Activated CD4-positive, alpha-beta T cell treated with anti-CD3 and anti-CD28 coated beads, Interleukin-10, Interleukin-2, amounts not matched to agents 100 ng/mL and 50 ng/mL, durations not matched to agents 16 hours and 8 hours (primary cell): ENCODE measurements at places on chromosomes 5 and 9.

DNA sequence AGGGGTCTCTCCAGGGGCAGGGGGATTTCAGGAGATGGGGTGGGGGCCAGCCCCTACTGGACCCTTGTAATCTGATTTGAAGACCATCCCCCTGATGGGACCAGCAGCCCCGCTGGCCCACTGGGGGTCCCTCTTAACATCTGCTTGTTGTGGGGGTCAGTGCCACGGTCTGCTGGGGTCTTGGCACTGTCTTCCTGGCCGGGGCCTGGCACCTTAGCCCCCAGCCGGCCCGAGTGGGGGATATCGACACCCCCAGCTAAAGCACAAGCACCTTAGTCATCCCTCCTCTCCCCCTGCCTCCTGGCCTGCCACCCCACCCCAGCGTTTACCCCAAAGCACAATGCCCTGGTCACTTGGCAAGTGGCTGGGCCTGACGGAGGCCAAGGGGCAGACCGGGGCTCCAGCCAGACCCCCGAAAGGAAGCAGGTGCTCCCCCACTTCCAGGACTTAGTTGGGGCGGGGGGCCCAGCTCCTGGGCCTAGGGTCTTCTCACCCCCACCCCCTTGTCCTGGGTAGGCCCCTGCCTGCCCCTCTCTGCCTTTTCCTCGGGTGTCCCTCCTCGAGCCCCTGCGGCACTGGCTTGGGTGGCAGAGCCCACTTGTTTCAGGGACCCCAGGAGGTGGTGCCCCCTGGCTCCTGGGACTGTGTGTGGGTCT lies 1.4 kb upstream of the NFX1 start:
- no peak for DNase-seq

- peak; percentile 46 for DNase-seq
Observed at GRCh38 chr9:4298255-4299004, 1.4 kb downstream of the GLIS3 start.

DNA sequence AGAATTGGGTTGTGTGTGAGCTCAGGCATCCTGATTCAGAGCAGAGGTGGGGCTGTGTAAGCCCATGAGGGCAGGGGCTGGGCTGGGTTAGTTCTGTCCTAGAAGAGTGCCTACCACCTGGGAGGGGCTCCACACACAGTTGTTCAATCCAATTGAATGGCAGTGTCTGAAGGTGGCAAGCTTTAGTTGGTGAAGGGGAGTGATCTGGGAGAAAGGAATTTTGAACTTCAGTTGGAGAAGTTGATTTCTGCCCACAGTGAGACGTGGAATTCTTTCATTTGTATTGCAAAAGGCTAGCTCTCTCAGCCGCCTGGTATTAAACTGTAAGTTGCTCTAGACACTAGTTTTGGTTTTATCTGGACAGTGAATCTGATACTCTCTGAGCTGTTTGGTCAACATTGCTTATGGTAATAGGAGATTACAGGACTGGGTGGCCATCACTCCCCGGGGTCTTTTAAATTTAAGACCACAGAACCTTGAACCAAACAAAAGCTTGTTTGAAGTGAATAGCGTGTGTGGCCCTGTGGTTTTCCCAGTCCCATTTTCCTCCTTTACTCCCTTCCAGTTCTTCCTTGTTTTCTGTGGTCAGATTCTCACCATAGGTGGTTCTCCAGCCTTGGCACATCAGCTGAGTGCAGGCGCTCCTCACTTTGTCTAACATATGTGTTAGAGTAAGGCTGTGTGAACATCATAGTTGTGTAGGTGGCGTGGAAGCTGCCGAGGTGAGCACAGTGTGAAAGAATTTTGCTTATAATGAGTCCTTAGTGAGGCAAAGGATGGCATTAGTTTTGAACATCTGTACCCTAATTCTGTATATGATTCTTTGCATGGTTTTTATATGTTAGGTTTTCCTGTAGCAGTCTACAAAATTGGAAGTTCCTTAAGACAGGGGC lies 78.0 kb downstream of the ARHGAP26 start:
- DNase-seq = no peak

GRCh38 chr5:83470526-83471404 lies 779 bp upstream of the VCAN start:
- DNase-seq = no peak

DNA sequence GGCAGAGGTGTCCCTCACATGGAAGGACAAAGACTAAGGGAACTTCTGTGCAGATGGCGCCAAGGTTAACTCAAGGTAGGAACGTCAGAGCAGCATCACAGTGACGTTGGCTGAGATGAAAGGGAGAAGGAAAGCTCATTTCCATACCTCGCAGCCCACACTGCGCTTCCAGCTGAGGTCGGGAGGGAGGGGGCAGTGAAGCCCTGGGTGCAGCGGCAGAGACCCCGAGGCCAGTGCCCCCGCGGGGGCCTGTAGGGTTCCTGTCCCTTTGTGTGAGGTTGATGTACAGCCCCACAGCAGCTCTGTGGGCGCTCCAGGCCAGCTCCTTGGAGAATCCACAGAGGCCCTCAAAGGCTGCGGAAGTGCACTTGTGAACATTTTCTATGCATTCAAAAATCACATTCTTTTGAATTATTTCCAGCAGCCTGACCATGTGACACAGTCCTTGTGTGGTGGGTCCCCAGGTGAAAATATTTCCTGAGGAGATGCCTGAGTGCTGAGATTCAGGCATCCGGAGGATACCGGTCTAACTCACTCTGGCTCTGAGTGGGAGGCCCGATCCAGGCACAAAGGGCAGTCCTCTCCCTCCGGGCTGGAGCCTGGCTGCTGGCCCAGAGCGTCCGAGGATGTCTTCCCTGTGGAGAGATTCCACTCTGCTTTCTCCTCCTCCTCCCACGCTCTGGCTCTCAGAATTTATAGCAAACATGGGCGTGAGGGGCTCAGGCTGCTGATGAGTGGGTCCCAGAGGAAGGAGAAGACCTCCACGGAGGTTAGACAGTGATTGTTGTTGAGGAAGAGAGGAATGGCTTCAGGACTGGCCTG lies 150.7 kb downstream of the ICE1 start:
- no peak for DNase-seq

DNA sequence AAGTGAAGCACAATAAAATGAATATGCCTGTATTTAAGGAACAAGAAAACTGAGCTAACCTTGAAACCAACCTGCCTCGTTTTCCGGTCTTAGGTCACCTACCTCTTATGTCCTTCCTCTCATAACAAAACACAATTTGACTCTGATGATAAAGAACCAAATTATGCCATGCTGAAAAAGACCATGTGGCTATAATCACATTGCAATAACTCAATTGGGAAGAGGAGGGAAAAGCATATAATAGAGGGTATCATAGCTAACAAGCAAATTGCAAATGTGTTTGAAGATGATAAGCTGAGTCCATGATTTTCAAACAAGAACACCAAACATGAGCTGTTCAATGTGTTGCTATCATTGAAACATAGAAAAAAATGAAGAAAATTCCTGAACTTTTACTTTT lies 260.8 kb downstream of the PLK2 start:
- DNase-seq = no peak

DNA sequence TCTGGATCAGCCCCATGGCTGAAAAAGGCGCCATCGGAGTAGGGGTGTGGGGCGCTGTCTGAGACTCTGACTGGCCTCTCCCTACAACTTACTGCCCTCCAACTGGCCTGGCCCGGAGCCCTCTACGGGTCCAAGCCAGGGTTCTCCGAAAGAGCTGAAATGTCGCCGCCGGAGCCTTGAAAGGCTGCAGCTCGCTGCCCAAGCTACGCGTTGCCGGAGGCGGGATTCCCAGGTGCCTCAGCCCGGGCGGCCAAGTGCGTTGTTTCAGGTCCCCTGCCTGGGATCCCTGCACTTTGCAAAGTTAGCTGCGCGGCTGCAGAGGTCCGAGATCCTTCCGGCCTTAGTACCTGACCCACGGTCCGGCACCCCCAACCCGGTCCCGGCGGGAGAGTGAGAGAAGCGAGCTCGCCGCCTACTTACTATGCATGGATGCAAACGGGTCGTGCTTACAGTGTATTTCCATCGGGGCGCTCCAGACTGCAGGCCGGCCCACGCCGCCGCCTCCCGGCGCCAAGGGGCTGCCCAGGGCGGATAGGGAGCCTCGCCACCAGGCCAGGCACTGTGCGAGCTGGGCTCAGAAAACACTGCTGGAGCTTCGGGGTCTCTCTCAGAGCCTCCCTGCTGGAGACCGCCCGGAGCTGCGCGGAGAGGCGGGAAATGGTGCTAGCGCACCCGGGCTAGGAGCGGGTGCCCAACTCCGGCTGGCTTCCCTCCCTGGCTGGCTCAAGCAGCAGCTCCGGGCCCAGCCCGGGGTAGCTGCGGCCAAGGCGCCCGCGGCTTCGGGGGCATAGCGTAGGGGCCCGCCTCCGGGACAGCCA lies 7.7 kb downstream of the PAX5 start:
- DNase-seq = no peak
